ENCODE measurements at places on chromosomes 3 and 15. TPM values are rescaled to one million over a fixed set of nuclear protein-coding genes. Genes with fewer than 3 reads are reported as not detected.

ALDH1A2 gene
- 14.2 TPM for total RNA-seq

KBTBD13 gene
- total RNA-seq: 4.5 TPM

B3GALNT1 gene
- total RNA-seq: 45.7 TPM

FAM174B gene
- 10.7 TPM for total RNA-seq

ITGA11 gene
- 13.9 TPM for total RNA-seq

POLG gene
- total RNA-seq: 35.5 TPM

P2RY14 gene
- 2.2 TPM for total RNA-seq

PLA2G4B gene
- total RNA-seq: 4.1 TPM

ISLR2 gene
- total RNA-seq: 1.3 TPM

RHCG gene
- total RNA-seq: not detected

- no peak for DNase-seq
Measured at GRCh38 chr15:101538996-101539395, 49.5 kb upstream of the PCSK6 start.

DNA sequence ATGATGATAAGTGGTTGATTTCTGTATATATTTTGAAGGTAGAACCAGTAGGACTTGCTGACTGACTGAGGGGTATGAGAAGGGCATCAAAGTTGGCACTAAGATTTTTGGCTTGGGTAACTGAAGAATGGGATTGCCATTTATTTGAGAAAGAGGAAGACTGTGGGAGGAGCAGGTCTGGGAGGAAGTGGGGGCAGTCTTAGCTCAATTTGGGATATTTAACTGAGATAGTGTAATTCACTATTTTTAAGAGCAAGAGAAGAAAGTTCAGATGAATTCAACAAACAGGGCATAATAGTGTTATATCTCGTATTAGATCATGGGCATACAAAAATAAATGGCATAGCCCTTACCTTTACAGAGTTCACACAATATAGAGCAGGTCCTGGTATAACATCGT, 1.7 kb downstream of the BUB1B start:
- no peak for DNase-seq

GRCh38 chr15:101001056-101001455, 81.9 kb downstream of the LRRK1 start:
- no peak for DNase-seq

- no peak for DNase-seq
Measured at GRCh38 chr3:117567382-117567781, 857.8 kb downstream of the TUSC7 start.

- DNase-seq: no peak
Measured at GRCh38 chr15:83887404-83887803, 233.5 kb downstream of the ADAMTSL3 start.

GRCh38 chr3:197595470-197596185, 39.9 kb upstream of the BDH1 start:
- DNase-seq: no peak

GRCh38 chr15:57171426-57171825, 204.9 kb upstream of the CGNL1 start:
- DNase-seq: no peak

GRCh38 chr3:179452872-179453271, 1.6 kb upstream of the GNB4 start:
- no peak for DNase-seq

DNA sequence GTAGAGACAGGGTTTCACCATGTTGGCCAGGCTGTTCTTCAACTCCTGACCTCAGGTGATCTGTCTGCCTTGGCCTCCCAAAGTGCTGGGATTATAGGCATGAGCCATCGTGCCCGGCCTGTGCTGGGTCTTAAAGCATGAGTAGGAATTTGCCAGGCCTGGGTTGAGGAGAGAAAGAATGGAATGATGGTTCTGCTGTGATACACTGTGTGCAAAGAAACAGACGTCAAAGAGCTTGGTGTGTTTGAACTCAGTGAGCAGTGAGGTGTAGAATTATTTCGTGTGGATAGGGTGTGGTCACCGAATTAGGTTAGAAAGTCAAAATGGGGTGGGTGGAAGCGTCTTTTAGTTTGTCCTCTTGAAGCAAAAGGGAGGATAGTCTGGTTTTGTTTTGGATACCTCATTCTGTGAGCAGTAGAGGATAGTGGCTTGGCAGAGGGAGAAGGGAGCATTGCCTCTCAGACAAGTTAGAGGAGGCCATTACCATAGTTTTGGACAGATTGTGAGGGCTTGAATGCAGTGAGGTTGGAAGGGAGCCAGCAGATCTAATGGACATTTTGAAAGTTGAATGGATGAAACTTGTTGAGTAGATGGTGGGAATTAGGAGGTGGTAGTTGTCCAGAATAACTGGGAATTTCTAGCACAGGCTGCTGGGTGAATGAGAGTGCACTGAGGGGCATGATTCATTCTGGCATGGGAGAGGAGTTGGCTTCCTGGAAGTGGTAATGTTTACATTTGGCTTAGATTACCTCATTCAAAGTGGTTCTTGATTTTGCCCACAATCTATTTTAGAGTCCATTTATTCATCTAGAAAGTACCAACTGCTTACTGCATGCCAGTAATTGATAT, 27.2 kb downstream of the AKAP13 start:
- DNase-seq: no peak

GRCh38 chr3:138492980-138493675, 58.7 kb downstream of the ESYT3 start:
- no peak for DNase-seq

DNA sequence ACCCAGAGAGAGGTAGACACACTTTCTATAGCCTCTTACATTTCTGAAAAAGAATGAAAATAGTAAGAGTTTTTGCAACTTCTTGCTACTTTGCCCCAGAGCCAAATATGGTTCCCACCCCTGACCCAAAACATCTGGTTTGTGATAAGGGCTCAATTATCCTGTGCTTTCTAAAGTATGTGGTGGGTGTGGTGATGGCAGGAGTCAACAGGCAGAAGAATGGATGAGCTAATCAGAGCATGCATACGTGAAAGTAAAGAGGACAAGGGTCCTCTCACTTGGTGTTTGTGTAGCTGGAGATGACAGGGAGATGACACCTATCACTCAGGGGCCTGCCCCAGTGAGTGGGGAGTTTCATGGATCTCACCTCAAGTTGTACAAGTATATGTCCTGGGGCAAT, 19.1 kb downstream of the KBTBD8 start:
- no peak for DNase-seq

DNA sequence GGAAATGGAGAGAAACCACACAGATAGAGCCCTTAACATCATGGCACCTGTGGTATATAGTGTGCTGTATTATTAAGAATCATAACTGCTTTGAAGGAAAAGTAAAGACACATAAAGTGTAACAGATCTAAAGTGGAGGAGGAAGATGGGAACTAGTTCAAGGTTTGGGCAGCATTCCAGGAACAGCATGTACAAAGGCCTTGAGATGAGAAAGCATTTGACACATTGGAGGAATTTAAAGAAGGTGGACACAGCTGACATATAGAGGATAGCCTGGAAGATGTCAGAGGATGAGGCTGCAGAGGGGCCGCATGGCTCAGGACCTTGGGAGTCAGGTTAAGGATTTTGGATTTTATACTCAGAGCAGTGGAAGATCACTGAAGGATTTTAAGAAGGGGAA, 39.0 kb downstream of the LRTM1 start:
- no peak for DNase-seq

DNA sequence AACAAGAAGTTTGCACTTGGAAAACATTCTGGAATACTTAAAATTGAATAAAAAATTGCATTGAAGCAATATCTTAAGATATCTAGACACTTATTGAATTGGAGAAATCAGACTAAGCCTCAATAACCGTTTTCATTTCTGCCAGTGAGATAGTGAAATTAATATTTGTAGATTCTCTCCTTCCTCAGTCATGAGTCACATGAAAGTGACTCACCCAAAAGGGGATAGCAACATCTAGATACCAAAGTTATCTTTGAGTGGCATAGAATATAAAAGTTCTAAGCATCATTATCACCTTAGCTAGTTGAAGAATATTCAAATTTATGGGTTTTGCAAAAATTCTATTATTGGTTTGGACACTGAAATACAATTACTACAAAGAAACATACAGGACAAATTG, 614.8 kb upstream of the ZNF717 start:
- DNase-seq: no peak

GRCh38 chr15:57732526-57733331, 26.2 kb downstream of the POLR2M start:
- DNase-seq: no peak

GRCh38 chr15:74245342-74245931, 9.3 kb downstream of the CCDC33 start:
- no peak for DNase-seq

GRCh38 chr3:123421353-123422174, 27.3 kb downstream of the ADCY5 start:
- DNase-seq: no peak

DNA sequence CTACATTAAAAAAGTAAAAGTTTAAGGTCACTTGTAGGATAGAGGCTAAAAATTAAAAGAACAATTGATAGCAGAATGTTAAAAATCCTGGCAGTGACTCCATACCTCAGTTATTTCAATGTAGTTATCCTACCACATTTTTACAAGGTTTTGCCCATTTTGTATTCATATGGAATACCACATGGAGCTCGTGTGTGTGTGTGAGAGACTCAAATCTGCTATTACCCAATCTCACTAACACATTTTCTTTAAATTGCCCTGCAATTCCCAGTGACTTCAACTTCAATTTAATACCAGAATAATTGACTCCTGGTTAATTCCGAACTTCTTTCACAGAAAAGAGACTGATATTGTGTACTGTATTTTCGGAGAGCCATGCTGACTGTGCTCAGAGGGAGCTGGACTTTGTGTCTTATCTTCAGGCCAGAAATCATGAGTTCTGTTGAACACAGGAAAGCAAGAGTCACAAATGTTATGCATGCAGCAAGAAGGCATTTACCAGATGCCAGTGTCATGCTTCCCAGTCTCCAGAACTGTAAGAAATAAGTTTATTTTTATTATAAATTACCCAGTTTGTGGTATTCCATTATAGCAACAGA, 529.0 kb upstream of the NECTIN3 start:
- DNase-seq: no peak

DNA sequence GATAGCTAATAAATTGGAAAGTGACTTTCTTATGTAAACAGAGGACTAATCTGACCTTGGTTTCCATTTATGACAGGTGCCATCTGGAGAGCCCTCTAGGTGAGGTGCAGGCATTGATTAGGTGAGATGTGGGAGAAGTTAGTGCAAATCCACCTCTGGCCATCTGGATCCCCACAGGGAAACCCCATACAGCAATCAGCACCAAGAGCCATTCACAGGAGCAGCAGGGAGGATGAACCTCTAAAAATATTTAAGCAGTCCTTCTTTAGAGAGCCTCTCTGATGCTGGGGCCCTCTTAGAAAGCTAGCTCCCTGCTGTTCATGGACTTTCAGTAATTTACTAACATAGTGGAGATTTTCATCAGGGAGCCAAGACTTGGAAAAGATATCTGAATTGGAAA, 69.3 kb downstream of the CLSTN2 start:
- no peak for DNase-seq

DNA sequence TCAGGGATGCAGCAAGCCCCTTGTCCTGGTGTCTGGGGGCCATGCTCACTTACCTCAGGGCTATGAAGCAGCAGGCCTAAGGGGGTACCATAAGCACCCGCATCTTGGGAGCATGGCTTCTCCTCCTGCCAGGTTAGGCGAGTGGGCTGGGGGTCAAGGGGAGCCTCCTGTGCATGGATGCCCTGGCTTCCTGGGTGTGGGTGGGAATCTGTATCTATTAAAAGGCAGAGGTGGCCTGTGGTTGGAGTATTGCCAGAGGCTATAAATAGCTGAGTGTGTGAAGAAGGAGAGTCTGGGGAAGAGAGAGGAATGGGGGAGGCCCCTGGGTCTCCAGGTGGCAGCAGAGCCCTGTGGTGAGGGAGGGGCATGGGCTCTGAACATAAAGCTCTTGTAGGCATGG, 19.5 kb downstream of the ACVR2B start:
- DNase-seq: no peak

DNA sequence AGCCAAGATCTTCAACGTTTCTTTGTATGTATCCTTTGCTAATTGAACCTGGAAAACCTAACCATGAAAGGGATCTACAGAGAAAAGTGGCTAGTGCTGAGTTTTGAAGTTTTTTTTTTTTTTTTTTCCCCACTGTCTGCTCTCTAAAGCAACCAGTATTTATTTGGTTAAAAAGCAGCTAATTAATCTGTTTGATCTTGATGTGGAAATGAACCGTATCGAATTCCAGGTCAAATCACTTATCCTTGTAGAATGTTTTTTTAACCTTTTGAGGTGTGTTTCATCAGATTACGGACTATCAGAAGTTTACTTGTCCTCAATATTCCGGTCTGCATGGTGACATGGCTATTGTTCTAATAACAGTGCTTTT, 117.2 kb downstream of the FNDC3B start:
- DNase-seq: no peak

- no peak for DNase-seq
Measured at GRCh38 chr15:30941520-30941919, 37.8 kb downstream of the FAN1 start.

GRCh38 chr15:71212146-71212545, 96.9 kb downstream of the THSD4 start:
- DNase-seq: no peak

DNA sequence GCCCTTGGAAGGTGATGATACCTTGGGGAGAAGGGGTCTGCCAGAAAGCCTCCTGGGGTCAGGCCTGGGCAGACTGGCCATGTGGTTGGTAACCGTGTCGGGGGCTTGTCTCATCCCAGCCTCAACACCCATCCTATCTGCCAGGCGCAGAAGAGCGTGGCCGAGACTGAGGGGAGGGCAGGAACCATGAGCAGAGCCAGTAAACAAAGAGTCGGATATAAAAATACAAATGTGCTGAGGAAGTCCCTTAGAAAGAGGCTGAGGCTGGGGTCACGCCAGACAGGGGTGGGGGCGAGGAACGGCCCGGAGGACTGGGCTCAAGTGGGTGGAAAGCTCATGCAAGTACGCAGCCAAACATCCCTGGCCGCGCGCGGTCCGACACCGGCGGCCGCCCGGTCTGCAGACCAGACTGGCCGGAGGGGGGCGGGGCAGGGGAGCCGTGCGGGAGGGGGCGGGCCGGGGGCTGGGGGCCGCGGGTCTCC, 1.9 kb downstream of the CAMK2N2 start:
- DNase-seq: no peak

All from heart right ventricle (tissue), 16 donors.